ENCODE measurements at places on chromosomes 3 and 15.

- no peak for DNase-seq
These were observed 10.1 kb downstream of the KLF13 start for GRCh38 chr15:31336593-31337295.

- no peak for DNase-seq
These were observed 20.9 kb upstream of the SLC28A2 start for GRCh38 chr15:45231132-45231531.

GRCh38 chr3:177396733-177397132 lies 199.5 kb upstream of the TBL1XR1 start:
- DNase-seq = no peak

- no peak for DNase-seq
These were observed 46.4 kb downstream of the IL1RAP start for GRCh38 chr3:190560013-190560895.

- DNase-seq = no peak
These were observed 27.6 kb upstream of the RAB7A start for GRCh38 chr3:128698211-128699047.

DNA sequence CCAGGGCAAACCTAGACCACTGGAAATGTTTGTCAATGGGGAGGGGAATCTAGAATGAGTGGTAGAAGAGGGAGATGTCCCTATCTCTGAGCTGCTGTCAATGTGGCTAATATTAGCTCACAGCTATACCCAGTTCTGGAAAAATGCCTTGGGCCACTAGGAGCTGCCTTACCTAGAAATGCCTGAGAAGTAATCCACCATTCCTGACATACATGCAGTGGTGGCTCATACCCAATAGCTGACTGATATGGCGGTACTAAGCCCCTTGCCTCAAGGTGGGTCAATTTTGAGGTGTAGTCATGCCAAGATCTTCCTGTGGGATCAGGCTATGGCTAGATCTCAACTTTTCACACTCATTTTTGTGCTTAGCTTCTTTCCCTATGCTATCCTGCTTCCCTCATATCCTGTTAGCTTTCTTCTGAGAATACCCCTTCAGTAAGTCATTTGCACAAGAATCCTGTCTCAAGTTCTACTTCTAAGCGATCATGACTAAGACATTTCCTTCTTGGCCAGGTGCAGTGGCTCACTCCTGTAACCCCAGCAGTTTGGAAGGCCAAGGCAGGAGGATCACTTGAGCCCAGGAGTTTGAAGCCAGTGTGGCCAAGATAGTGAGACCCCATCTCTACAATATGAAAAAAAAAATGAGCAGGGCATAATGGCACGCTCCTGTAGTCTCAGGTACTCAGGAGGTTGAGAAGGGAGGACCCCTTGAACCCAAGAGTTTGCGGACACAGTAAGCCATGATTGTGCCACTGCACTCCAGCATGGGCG lies 49.1 kb upstream of the RFX7 start:
- DNase-seq = no peak

DNA sequence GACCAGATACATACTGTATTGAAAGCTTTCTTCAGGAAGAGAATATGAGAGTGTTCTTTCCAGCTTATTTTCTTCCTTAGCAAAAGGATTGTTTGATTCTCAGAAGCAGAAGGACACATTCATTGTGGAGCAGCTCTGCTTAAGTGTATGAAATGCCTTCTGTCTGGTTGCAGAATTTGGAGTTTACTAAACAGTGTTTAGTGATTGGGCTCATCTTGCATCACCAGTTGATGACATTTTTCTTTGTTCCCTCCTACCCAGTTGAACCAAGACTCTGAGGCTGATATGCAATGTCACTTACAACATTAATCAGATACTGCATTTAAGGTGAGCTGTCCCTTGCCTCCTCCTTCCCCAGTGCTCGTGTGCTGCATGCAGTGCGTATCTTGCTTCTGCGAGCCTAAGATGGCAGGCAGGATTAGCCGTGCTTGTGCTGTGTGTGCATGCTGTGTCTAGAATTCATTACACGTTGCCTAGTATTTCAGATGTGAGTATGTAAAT lies 18.4 kb downstream of the ZBTB38 start:
- DNase-seq = no peak

GRCh38 chr3:62631488-62631887 lies 243.7 kb downstream of the CADPS start:
- DNase-seq = no peak

DNA sequence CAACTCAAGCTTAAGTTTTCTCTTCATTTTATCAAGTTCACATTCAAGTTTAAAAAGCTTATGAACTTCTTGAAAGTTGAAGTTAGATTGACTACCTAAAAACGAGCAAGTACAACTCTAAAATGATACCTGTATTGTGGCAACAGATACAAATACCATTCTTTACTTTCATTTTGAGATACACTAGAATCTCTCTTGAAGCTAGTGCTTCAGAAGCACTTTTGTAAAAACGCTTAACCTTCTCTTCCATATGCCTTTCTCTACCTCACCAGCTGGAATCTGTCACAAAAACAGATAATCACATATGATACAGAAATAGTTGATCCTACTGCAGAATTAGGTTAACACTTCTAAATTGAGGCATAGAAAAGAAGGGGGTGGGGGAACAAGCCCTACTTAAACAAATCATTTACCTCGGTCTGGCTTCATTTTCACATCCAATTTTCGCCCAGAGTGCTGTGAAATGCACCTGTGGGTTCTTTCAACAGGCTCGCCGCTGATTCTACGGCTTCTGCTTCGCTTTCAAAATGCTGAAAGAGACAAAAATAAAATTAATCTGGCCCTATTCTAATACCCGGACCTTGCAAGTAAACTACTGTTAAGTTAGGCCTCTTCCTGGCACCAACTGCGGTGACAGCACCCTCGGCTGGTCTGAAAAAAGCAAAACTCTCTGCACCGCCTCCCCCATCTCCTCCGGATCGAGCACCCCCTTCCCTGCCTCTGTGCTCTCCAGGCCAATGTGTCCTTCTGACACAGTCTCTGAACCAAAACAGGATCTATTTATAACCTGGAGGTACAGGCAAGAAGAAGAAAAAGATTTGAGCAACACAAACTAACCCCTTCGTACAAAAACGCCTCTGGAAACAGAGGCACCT lies 1.4 kb downstream of the ATOSA start:
- DNase-seq = no peak

DNA sequence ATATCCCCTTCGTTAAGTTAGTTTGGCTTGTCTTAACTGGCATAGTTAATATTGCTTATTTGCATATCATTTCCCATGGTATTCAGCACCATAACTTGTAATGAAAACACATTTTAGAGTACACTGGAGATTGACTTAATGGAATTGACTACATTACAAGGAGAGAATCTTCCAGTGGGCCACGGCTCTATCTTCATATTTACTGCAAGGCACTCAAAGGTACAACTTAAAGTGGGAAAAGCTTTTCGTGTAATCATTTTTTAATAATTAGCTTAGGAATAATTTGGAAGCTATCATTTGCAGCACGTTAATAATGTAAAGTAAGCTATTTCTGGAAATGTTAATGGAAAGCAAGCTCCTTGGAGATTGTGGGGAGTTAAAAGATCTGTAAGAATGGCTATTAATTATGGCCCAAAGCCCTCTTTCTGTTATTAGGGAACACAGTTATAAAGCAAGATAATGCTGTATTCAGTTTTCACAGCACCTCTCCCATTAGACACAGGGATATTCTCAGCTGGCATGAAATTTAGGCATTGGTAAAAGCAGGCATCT lies 551.5 kb upstream of the RGMA start:
- no peak for DNase-seq

DNA sequence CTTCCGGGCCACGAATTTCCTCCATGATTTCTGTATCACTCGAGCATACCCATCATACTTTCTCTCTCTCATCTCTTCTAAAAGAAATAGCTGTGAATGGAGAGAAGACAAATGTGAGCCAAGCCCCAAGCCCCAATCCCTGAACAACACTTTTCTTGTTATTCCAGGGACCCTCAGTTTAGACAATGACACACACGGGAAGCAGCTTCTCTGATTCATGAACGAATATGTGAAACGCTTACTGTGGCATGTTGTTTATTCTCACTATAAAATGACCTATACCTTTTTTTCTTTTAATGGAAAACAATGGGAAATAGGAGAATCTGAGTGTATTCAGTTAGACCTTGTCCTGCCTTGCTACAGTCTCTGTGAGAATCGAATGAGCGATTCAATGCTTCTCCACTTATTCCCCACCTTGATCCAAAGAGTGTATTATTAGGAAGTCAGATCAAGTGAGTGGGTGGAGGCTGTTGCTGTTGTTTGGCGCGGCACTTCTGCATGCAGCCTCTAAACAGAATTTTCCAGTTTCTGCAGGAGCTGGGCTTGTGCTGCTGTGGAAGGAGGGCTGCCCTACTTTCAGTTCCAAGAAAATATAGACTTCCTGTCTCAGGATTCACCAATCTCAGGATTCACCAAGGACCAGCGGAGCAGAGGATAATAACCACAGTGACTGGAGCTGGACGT lies 32.4 kb upstream of the LDHAL6B start:
- DNase-seq = no peak

DNA sequence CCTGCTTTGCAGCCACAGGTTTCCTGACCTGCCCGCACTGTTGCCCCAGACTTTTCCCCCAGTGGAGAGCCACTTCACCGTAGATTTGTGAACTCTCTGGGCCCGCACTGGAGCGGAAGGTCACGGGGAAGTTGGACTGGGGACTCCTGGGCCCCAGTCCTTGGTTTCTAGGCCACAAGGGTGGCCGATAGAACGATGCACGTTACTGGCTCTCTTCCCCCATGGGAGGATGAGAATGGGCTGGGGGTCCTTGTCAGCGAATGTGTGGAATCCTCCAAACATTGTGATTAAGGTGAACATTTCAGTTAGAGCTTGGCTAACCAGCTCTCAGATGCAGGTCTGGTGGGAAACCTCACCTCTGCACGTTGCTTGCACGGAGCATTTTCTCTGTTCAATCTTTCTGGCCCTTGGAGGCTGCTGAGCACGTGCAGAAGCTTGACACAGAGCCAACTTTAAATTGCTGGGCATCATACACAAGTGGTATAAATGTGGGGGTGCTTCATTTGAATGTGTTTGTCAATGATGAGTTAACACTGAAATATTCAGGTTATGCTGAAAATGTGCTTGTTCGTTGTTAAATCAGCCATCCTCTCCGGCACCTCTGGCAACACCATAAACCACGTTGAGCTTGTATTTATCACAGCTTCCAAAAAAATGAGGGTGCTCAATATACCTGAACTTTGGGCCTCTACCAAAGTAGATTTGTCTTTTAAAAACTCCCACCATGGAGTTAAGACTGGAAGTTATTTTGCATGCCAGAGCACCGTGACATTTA lies 976 bp downstream of the DIS3L start:
- no peak for DNase-seq

DNA sequence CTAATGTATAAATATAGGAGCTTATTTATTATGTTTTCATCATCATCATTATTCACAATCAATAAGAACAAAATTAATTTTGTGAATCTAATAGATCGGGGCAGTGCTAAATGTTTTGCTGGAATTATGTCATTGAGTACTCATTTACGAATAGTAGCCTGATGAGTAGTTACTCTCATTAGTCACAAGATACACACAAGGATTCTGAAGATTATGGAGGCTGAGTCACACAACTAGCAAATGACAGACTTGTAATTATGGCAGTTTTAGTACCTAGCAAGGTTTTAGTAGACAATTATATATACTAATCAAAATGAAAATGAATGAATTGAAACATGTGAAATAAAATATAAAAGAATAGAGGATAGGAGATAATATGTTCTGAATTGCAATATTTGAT lies 954.2 kb downstream of the CADM2 start:
- no peak for DNase-seq

- no peak for DNase-seq
These were observed 577.8 kb downstream of the PYDC2 start for GRCh38 chr3:192038726-192039125.

DNA sequence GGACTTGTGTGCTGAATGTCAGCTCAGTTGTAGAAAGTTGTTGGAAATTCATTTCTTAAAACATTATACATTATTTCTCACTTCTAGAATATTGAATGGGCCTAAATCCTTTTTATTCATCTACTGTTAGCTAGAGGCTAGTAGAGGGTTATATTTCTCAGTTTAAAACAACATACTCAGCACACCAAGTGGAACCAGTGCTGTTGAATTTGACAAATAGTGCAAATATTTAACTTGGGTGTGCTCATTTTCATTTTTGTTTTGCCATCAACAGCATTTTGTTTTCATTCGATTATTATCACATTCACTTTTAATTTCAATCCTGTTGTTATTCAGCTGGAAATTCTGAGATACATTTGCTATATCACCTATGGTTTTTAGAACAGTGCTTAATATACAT lies 269.4 kb upstream of the PEX5L start:
- DNase-seq = no peak

- DNase-seq = no peak
These were observed 510.2 kb downstream of the NTRK3 start for GRCh38 chr15:87746333-87746732.

- DNase-seq = no peak
These were observed 116.8 kb downstream of the USP13 start for GRCh38 chr3:179769411-179770247.

- no peak for DNase-seq
These were observed 345.1 kb downstream of the FEZF2 start for GRCh38 chr3:62028236-62028635.

- no peak for DNase-seq
These were observed 24.7 kb upstream of the ZBED2 start for GRCh38 chr3:111619833-111620232.

GRCh38 chr3:111695636-111696117 lies 100.5 kb upstream of the ZBED2 start:
- DNase-seq = no peak

DNA sequence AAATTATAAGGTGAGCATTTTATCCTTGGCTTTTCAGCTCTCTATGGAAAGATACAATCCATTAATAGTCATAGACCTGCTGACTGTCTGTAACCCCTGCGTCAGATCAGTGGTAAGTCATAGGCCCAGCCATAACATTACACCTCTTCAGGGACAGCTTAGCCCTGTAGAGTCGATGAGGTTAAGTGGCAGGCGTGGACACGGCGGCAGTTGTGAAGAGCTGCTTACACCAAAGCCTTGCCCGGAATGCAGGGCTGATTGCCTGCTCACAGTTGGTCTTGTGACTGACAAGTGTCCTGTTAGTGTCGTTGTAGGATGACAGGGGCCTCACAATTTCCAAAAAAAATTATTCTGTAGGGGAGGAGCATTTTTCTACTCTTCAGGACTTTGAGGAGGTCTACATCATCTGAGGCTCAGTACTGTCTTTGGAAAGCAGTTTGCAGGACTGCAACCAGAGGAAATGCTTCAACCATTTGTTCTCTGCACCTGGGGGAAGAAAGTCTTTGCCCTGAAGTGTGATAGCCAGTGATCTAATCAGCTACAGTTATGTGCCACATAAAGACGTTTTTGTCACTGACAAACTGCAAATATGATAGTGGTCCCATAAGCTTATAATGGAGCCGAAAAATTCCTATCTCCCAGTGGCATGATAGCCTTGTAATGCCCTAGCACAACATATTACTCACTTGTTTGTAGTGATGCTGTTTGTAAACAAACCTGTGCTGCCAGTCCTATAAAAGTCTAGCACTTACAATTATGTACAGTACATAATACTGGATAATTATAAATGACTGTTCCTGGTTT lies 14.9 kb upstream of the SELENOT start:
- DNase-seq = no peak

GRCh38 chr15:60344987-60345386 lies 52.8 kb downstream of the ANXA2 start:
- no peak for DNase-seq

GRCh38 chr3:191119415-191120295 lies 79.4 kb upstream of the OSTN start:
- no peak for DNase-seq

Data from iPS DF 6.9 (cell line).